ENCODE measurements at places on chromosomes 5 and 9. TPM values are rescaled to one million over a fixed set of nuclear protein-coding genes. Genes with fewer than 3 reads are reported as not detected.

The LCN9 gene
- total RNA-seq: not detected

The PAEP gene
- total RNA-seq: not detected

The DEPDC1B gene
- 0.70 TPM for total RNA-seq

The SH3TC2 gene
- 8.7 TPM for total RNA-seq

The C1QTNF2 gene
- total RNA-seq: 0.35 TPM

The EGFLAM gene
- total RNA-seq: 2.1 TPM

The LCN1 gene
- not detected for total RNA-seq

Measured in smooth muscle cell of the coronary artery (primary cell).